ENCODE measurements at places on chromosomes 1 and 21.

DNA sequence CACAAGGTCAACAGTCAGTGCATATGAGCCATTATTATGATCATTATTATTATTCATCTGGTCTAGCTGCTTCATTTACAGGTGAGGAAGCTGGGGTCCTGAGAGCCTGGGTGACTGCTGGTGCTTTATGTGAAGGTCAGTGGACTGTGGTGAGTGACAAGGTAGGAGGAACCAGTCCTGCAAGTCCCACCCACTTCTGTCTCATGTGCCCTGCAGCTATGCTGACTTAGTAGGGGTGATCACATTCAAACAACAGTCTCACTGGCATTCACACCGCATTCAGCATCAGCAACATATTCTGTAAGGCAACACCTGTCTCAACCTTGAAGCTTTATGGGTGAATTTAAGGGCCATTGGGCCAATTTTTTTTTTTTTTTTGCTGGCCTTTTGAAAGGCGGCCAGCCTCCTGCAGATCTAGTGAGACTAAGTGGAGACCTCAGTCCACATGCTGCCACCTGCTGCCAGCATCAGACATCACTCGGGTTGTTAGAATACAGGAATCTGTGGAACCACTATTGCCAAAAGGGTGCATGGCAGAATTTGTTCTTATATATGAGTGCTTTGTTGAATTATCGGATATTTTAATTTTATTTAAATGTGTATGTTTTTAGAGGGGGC is 59.9 kb upstream of the CACNA1E start:
- peak; percentile 58 for DNase-seq

DNA sequence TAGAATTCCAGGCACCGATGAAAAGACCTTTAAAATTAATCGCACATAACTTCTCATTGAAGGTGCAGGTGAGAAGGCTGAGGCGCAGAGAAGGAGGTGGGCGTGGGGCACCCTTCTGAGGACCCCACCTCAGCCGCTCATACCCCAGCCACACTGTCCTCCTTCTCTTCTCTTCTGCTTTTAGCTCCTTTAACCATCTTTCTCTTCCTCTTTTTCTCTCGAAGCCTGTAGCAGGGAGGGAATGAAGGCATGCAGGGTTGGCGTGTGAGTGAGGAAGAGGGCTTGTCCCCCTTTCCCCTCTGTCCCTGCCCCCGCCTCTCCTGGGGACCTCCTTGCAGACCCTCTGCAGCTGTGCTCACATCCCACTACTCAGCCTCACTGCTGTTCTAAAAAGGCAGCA is 57.8 kb upstream of the CACNA1E start:
- no peak for DNase-seq

DNA sequence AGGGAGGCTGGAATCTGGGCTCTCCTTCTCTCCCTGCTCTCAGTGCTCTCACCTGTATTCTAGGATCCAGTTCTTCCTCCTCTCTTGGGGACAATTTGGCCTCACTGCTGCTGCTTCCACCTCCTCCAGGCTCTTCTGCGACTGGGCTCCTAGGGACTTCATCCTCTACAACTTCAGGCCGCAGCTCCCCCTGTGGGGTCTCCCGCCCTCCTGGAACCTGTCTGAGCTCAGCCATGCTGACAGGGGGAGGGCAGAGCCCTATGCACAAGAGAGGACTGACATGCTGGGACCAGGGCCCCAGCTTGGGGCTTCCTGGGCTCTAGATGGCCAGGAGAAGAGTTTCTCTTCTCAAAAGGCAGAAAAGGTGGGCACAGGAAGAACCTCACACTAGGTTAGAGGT is 1.0 kb downstream of the SH3BP5L start:
- no peak for DNase-seq

- DNase-seq: no peak
Observed at GRCh38 chr1:101253976-101254674, 17.3 kb downstream of the S1PR1 start.

- no peak for DNase-seq
Observed at GRCh38 chr1:25130895-25131294, 101.4 kb downstream of the SYF2 start.

DNA sequence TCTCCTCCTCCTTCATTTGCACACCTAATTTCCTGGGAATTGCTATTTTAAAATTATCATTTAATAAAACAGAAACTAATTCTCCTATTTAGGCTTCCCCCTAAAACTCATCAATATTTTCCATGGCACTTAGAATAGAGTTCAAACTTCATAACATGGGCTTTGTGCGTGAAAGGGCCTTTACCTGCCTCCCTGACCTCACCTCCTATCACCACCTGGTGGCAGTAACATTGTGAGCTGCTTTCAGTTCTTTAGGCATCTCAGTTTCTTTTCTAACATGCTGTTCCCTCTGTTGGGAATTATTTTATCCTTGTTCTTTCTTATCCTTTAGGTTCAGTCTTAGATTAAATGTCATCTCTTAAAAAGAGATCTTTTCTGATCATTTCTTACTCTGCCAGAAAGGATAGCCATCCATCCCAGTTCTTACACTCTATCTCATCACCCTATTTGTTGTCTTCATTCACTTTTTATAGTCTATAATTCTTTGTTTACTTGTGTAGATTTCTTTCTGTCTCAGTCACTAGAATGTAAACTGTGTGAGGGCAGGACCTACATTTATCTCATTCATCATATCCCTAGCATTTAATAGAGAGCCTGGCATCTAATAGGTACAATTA is 133.8 kb upstream of the KIAA1614 start:
- DNase-seq: peak; percentile 46

- DNase-seq: no peak
Observed at GRCh38 chr1:156204686-156205085, 8.1 kb upstream of the PMF1 start.

DNA sequence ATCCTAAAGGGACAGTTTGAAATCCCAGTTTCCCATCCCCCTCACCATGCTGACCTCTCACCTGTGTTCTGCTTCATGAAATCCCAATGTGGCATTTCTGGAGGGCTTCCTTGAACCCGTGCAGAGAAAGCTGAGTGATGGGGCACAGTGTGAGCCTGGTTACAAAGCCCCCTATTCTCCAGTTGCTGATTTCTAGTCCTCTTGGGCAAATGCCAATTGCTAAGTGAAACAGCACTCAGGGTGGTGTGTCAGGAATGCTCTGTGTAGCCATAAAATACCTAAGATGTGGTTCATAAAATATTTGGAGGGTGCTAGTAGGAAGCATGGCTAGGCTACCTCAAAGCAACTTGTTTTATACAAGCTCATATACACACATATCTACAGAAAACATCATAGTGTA is 32.0 kb downstream of the SUSD4 start:
- DNase-seq: no peak

- DNase-seq: peak; percentile 69
Observed at GRCh38 chr1:160578525-160579191, 638 bp downstream of the CD84 start.

GRCh38 chr1:40650075-40650474 is 15.4 kb downstream of the RIMS3 start:
- peak; percentile 31 for DNase-seq

DNA sequence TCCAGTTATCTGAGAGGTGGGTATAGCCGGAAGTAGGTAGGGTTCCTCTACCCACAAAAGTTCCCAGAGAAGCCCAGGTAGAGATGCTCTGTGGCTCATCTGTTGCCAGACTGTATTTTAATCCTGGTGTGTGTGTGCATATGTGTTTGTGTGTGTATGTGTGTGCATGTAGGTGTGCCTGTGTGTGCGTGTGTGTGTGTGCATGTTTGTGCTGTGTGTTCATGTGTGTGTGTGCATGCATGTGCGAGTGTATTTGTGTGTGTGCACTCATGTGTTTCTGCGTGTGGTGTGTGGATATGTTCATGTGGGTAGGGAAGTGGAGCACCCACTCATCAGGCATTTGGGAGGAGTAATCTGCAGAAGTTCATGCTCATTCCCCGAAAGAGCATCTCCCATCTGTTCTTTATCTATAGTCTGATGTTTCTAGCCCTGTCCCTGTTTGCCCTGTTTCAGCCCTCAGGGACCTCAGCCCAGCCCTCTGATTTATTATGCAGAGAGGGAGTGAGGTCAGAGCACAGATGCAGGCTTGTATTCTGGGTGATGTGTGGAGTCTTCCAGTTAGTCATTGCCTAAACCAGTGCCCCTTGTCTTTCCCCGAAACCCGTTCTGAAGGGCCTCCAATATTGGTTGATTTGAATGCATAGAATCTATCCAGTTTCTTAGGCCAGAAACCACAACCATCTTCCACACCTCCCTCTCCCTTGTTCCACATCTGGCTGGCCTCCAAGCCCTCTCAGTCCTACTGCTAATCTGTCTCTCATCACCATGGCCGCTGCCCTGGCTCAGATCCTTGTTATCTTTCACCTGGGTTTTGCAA is 69.1 kb downstream of the DISC1 start:
- peak; percentile 21 for DNase-seq

- DNase-seq: peak; percentile 78
Observed at GRCh38 chr1:48776393-48777218, at the start of gene BEND5. TSS of gene BEND5 (minus strand) at chr1:48776891. CDS start at chr1:48776831, 60 bp downstream.

DNA sequence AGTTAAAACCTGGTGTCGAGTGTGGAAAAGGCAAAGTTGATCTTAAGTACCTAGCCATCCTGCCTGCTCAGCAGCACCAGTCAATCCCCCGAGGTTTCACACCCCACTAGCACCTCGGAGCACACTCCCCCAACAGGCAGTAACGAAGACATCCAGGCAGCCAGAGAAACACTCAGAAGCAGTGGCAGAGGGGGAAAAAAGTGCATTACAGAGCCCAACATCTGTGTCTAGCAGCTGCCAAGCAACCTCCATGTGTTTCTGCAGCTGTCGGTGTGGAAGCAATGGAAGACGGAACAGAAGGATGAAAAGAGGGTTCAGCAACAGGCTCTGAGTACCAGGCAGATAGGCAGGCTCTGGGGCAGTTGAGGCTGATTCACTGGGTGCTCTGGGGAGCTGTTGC is 73.4 kb upstream of the PROX1 start:
- DNase-seq: no peak

GRCh38 chr1:15803380-15803779 is 4.1 kb downstream of the UQCRHL start:
- peak; percentile 66 for DNase-seq

DNA sequence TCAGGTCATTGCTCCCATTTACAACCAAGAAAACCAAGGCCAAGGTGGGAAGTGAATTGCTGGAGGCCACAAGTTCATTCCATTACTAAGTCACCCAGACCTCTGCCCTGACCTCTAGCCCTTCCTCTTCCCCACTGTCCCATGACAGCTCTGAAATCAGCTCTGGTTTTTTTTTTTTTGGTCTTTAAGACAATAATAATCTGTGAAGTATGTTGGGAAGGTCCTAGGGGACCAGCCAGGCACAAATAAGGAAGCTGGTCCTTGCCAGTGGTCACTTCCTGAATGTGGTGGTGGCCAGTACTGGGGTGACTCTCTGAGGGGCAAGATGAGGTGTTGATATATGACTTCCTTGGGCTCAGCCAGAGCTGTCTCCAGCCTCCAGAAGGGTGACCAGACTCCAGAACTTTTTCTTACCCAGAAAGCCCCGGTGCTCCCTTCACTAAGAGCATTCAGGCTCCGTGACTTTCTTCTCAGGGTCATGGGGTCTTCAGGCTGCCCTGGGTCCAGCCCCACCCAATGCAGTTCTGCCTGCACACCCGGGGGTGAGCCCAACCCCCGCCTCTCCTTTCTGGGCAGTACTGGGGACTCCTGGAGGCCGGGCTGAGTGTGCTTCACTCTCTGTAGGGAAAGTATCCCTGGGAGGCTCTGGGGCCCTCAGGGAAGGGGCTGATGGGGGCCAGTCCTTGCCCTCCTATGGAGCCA is 159.6 kb downstream of the PTPRU start:
- no peak for DNase-seq

DNA sequence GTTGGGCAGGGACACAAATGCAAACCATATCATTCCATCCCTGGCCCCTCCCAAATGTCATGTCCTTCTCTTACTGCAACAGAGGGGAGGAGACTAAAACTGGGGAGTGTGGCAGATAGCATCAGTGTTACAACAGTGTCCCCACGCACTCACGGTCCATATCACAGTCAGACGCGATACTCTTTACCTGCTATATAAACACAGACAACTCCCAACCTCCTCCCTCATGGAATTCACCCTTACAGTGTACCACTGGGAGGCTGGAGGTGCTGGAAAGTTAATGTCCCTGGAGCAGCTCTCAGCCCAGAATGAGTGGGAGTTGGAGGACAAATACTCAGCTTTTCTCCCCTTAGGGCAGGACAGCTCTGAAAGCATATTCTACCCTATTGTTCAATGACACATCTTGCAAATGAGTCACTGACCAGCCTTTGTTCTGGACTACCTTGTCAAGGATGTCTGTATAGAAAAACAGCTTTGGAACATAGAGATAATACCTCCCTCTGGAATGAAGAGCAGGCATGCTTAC is 445.9 kb downstream of the SETD4 start:
- DNase-seq: peak; percentile 26

DNA sequence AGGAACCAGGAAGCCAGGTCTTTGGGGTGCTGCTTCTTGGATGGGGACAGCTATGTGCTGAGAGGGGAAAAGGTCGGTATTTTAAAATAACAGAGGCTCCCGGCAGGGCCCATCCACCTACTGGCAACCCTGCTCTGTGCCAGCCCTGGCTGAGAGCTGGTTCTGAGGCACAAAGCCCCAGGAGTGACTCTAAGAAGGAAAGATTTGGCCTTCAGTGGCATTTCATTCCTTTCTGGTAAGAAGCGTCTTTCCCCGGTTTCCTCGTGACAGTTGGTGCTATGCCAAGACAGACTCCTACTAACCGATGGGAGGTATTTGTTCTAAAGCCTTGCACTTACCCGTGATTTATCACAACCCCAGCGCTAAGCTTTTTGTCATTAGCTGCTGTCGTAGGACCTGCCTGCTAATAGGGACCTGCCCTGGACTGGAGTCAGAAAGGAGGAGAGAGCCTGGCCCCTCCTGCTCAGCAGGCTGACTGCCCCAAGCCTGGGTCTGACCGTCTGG is 123.1 kb upstream of the ADAR start:
- no peak for DNase-seq

Data from hematopoietic multipotent progenitor cell treated with erythropoietin and hydrocortisone succinate and interleukin-3 and kit ligand, for 4 days (in vitro differentiated cells).